ENCODE measurements at places on chromosomes 7 and 10.
A peak's percentile ranks its signal among the peaks of the same experiment; 100 is the strongest.

GRCh38 chr7:50266635-50267386 lies 37.7 kb upstream of the IKZF1 start:
- no peak for DNase-seq

- no peak for DNase-seq
Observed at GRCh38 chr10:81576336-81576735, 298.7 kb upstream of the NRG3 start.

DNA sequence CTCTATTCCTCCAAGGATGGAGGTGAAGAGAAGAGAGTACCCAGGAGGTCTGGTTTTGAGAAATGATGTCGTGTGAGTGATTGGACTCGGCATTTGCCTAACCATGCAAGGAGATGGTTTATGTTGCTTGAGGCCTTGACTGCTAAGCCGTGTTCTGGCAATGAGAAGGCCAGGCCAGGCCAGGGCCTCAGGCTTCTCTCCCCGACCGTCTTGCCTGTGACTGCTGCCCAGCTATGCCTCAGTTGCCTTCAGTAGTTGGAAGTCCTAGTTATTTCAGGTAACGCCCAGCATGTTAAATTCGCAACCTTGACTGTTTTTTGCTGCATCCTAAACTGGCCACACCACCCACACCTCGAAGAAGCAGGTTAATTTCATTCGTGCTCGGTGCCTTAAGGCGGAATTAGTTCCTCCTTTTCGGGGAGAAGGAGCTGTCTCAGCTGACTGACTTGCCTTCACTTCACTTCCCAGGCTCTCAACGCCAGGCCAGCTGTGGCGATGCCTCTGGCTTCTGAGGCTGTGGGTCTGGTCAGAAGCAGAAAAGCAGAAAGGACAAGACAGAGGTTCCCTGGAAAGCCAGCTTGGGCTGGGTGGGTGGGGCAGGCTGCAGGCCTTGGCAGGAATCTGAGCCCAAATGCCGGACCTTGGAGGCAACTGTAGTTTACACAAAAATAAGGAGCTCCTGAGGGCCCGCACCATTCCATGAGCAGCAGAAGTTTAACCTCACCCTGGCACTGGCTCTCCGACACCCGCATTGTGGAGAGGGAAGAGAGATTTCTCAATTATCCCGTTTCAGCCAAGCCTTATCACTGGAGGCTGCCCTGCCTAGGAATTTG lies 61.9 kb upstream of the SAMD8 start:
- DNase-seq, result no peak

DNA sequence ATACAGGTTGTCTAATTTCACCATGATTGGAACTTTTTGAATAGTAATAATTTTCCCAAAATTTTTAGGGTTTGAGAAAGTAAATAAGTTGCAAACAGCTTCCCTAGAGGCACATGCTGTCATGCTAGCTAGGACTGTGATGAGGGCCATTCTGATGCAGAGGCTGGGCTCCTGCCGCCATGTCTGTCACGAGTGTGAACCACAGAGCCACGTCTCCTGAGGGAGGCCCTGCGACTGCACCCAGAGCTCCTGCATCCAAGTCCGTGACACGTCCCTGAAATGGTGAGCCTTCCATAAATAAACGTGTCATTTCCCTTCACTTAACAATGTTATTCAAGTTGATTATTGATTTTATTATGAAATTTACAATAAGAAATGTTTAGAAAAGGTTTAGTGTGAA lies 40.0 kb downstream of the C10orf120 start:
- no peak for DNase-seq

DNA sequence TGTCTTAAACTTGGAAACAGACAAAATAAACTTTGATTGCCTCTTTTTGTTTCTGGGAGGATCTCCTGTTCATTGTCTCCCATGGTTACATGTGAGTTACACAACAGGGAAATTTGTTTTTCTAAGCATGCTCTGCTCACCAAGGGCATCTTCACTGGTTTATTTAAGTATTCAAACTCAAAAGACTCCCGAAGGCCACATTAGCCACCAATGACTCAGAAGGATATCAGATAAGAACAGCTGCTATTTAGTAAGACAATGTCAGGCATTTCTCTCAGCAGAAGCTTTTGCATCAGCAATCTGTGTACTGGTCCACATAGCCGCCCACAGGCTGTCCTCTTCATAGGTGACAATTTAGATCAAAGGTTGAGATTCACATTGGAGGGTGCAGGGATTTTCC lies 19.3 kb downstream of the OR6B1 start:
- DNase-seq, result no peak

- DNase-seq, result no peak
Observed at GRCh38 chr10:10564081-10564794, 453.4 kb upstream of the CELF2 start.

DNA sequence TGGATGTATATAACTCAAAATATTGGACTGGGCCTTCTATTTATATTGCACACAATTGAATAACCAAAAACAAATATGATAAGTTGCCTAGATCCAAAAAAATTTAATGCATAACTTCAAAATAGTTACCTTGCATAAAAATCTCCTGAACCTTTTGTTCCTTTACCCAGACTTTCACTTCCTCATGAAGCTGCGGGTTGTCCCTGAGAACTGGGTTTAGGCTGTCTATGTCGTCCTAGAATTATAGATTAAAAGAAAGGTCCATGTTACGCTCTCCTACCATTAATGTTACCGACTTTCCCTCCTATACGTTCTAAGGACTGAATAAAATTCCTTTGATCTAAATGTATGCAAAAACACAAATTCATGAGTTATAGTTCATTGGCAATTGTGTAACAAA lies 86.6 kb downstream of the NRBF2 start:
- DNase-seq, result no peak

DNA sequence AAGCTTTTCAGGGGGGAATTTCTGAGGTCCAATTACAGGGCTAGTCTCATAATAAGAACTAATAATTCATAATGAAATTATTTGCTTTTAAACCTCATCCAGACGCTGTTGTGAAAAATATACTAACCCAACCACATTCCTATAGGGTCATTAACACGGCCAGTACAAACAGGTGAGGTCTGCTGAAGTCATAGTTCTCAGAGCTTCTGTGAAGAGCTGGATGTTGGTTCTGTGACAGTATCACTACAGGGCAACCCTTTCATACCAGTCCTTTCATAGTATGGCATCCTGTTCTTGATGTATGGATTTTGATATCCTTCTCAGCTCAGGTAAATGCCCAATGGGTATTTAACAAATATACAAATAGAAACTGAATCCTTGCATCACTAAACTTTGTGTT lies 62.3 kb upstream of the FAM133B start:
- DNase-seq, result no peak

DNA sequence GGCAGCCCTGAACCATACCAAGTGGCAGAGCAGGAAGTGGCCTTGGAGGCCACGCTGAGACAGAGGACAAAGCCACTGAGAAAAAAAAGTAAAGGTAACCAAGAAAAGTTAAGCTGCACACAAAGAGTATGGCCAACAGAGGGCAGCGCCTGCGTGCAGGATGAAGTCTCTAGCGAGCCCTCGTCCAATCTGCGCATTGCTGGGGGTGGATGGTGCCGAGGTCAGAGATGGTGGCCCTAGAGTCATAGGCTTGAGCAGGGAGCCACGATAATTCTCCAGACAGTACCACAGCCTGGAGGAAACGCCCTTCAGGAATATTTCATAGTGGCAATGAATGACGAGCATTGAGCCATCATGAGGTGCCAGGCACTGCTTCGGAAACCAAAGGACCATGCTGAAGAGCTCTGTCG lies 9.7 kb downstream of the ATP6V0E2 start:
- DNase-seq, result peak; percentile 78

DNA sequence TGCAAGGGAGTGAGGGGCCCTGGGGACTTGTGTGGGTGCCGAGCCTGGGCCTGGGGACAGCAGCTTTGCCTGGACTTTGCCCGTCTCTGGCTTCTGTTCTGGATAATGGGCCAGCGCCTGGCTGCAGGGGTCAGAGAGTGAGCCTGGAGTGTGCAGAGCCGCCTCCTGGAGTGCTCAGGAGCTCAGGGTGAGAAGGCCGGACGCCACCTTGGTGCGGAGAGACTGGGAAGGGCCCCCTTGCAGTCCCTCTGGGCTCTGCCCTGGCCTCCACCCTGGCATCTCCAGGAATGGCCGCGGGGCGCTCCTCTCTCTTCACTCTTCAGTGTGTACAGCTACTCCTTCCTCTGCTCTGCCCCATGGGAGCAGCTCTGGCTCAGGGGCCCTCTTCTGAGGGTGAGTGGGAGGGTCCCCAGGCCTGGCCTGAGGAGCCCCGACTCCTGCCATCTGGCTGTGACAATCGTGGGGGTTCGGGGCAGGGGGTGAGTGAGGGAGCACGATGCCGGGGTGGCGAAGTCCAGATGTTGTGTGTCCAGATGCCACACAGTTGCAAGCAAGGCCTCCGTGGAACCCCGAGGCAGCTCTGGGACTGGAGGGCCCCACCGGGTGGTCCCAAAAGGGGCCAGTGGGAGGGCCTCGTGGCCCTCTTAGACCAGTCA lies 187.1 kb downstream of the DNAJB6 start:
- DNase-seq, result no peak

DNA sequence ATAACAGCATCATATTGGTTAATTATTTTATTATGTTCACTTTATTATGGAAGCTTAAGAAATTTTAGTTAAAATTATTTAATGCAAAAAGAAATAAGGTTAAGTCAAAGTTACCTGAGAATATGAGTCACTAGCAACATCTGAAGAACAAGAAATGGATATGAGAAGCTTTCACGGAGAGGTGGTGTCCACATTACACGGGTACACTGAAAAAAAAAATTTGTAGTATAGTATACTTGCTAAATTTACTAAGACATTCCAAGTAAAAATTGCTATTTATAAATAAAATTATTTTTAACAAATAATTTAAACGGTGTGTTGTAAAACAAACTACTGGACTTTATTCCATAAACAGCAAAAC lies 63.9 kb downstream of the DPY19L1 start:
- no peak for DNase-seq

Measured in WTC11 (cell line).